ENCODE measurements at places on chromosomes 3 and 15.

DNA sequence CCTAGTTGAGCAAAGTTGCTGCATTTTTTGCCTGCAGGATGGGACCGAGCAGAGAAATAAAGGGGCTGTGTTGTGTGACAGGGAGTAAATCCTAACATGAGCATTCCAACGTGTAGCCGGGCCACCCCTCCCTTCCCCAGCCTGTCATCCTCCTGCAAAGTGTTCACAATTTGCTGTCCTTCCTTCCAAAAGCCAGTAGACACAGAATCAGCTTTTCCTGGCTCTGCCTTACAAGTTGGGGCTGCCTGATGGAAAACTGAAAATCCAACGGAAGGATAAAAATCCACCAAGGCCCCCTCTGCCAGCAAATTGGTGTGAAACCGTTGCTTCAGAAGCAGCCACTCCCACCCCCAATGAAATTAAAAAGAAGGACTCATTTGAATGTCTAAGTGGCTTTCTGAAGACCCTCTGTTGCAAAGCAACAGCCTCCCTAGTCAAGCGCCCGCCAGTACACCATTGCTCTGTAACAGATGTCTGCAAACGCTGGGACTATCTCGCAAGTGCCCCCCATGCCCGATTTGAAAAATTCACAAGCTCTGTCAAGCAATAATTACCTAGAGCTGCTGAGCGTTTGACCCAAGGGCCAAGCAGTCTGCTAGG is 665 bp downstream of the FRMD4B start:
- DNase-seq, result no peak

DNA sequence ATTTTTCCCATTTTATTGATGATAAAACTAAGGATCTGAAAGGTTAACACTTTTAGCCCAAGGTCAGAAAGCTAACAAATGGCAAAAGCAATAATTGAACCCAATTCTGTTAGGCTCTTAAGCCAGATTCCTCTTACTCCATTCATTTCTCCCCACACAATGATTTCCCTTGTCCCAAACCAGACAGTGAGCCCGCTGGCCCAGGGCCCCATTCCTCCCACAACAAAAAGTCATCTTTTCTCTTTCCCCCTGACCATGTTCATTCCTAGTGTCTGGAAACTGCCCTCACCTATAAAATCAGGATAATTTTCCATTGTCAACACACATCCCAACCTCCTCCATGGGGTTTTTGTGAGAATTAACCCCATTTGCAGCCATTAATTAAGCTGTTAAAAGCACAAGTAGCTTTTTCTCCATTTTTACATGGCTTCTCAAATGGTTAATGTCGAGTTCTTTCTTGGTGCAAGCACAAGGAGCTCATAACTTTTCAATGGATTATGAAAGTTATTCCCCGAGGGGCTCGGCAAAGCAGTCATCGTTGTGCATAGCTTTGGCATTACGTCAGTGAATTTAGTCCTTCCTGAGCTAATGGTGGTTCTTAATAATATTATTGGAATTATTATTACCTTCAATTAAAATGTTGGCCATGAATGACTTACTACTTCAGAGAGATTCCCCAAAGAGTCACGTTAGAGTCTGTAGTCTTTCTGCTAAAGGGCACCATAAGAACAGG is 151.0 kb upstream of the WNT5A start:
- DNase-seq, result no peak

- no peak for DNase-seq
Observed at GRCh38 chr3:50620420-50620819, 3.5 kb downstream of the MAPKAPK3 start.

GRCh38 chr3:136714020-136714419 is 38.2 kb downstream of the STAG1 start:
- DNase-seq, result no peak

- DNase-seq, result no peak
Observed at GRCh38 chr15:66702787-66703539, 927 bp downstream of the SMAD6 start.

DNA sequence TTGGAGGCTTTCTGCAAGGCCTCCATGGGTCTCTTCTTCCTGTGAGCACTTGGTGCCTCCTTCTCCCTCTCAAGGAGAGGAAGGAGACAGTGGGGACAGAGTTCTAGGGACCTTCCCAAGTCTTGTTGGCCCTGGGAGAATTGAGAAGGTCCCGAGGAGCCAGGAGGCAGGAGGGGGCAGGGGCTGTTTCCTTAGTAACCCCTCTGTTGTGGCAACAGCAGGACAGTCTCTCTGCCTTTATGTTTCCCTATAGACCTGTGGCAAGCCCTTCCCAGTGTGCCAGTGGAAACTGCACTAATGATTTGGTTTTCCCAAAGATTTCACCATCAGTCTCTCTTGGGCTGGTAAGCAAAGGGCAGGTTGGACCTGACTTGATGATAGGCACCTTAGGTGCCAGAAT is 87.8 kb upstream of the GALNT15 start:
- no peak for DNase-seq

GRCh38 chr3:43013743-43014155 is 34.6 kb downstream of the GASK1A start:
- DNase-seq, result no peak

GRCh38 chr3:42906070-42906847 is at the start of gene ZNF662:
TSS of gene ZNF662 (plus strand) at chr3:42906142. CDS start at chr3:42908115, 1,973 bp downstream.
- peak; percentile 19 for DNase-seq

DNA sequence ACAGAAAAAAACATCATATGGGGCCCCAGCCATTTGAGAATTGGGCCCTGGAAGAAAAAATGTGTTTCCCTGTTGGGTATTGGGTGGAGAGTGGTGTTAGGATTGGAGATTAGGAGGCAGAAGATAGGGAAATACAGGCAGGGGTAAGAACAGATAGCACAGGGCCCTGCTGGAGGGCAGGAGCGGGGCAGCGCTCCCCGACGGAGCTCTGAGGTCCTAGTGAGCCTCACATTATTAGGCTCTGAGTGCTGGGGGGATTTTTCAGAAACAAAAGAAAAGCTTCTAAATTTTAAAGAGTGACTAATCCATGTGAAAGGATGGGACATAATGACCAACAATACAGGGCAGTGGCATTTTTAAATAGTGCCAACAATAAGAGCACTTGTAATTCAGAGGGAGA is 241.2 kb downstream of the SOX2 start:
- no peak for DNase-seq

GRCh38 chr3:197093871-197094270 is 64.3 kb upstream of the MELTF start:
- no peak for DNase-seq

GRCh38 chr3:45838466-45838865 is 3.5 kb downstream of the LZTFL1 start:
- no peak for DNase-seq

- no peak for DNase-seq
Observed at GRCh38 chr3:8879347-8879944, 83.8 kb downstream of the RAD18 start.

GRCh38 chr3:147130461-147130860 is 275.9 kb downstream of the ZIC4 start:
- no peak for DNase-seq

Data from stimulated activated CD4-positive, alpha-beta T cell treated with anti-CD3 and anti-CD28 coated beads, Interleukin-1b, Interleukin-23, amount 100 ng/mL, for 24 hours (primary cell).